Left kidney (tissue), 8 donors: ENCODE measurements at places on chromosomes 12 and 14. TPM values are rescaled to one million over a fixed set of nuclear protein-coding genes. Genes with fewer than 3 reads are reported as not detected.
A peak's percentile ranks its signal among the peaks of the same experiment; 100 is the strongest.

DNA sequence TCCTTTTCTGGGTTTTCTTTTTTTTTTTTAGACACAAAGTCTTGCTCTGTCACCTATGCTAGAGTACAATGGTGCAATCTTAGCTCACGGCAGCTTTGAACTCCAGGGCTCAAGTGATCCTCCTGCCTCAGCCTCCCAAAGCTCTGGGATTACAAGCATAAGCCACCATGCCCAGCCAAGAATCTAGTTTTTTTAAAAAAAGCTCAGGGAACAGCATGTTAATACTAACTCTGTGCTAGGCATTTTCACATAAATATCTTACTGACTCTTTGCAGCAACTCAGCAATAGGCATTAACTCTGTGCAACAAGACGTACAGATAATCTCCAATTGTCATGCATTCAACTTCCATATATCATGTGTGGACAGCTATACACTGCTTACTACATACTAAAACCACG is 97.4 kb downstream of the LLPH start:
- DNase-seq: no peak

- DNase-seq: no peak
These were observed 106.2 kb downstream of the NT5DC3 start for GRCh38 chr12:103734863-103735262.

DNA sequence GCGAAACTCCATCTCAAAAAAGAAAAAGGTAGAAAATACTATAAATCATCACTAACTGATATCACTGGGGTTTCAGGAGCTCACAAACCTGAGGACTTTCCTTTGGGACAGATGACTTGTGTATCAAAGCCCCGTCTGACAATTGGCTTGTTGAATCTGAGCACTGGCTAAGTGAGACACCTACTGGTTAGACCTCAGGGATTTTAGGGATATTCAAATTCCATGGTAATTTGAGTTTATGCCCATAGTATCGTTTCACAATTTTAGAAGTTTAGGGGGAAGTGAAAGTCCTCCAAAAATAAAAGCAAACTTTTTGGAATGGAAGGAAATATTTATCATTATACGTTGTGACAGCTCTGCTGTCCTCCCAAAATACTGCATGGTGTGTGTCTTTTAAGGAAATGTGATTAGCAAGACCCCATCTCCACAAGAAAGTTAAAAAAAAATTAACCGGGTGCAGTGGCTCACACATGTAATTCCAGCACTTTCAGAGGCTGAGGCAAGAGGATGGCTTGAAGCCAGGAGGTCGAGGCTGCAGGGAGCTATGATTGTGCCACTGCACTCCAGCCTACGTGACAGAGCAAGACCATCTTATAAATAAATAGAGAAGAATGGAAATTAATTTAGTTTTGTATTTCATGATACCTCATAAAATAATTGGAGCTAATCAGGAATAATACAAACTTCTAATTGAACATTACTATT is 49.2 kb downstream of the FBXL14 start:
- no peak for DNase-seq

DNA sequence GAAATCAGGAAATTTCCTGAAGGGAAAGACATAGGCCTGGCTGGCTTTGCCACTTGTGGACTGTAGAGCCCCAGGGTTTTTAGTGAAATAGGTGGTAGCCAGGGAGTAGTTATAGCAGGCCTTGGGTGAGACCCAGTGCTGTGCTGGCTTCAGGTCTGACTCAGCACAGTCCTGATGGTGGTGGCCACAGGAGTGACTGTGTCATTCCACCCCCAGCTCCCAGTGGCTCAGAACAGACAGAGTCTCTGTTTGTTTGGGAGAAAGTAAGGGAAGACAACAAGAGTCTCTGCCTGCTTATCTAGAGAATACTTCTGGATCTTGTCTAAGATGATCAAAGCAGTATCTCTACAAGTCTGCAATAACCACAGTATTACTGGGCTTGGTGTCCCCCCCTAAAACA is 27.5 kb upstream of the OR6J1 start:
- no peak for DNase-seq

DNA sequence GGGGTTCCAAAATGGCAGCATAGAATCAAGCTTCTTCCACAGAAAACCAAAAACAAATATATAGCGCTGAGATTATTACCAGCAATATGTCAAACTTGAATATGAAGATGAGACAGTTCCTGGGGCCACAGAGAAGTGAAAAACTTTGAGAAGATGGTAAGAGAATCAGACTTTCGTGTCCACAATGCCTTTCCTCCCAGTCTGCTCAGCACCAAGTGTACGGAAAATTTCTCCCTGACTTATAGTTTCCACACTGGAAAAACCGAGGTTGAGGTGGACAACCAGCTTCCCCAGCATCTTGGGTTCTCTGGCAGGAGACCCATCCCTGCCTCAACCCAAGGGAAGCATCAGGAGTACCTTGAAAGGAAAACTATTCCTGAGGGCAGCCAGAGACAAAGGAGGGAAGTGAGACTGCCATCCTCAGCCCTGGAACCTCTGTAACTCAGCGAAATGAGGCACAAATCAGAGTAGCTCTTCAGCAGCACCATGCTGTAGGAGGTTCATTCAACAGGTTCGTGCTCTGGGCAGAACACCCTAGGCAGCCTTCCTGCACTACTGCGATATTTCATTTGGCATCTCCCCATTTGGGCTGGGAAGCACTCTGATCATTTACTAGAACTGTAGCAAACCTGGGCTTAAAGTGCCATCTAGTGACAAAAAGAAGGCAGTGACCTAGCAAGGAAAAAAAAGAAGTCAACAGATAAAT is 52.4 kb upstream of the CAPRIN2 start:
- DNase-seq: peak; percentile 53

DNA sequence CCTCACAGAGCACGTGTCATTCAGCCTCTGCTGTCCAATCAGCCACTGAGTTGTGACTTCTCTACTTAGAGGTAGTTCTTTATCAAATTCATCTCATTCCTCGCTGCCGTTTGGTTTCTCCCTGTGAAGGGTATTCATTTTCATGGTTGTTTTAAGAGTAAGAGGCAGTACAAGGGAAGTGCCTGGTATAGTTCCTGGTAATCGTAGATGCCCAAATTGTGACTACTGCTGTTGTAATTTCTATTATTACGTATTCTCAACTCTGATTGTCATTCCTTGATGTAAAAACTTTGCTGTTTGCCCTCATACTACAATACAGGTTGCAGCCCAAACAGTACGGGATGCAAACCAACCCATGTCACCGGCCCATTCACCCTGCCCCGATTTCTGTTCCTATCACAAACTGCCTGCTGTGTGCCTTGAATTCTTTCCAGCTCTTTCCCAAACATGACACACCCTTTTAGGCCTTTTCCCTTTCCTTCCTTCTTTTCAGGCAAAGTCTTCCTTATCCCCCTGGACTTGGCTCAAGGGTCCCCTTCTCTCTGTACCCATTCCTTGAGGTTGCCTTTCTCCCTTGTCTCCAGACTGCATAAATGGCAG is 93.0 kb downstream of the SLC25A47 start:
- no peak for DNase-seq

GRCh38 chr12:77384941-77385340 is 319.6 kb upstream of the E2F7 start:
- DNase-seq: no peak

DNA sequence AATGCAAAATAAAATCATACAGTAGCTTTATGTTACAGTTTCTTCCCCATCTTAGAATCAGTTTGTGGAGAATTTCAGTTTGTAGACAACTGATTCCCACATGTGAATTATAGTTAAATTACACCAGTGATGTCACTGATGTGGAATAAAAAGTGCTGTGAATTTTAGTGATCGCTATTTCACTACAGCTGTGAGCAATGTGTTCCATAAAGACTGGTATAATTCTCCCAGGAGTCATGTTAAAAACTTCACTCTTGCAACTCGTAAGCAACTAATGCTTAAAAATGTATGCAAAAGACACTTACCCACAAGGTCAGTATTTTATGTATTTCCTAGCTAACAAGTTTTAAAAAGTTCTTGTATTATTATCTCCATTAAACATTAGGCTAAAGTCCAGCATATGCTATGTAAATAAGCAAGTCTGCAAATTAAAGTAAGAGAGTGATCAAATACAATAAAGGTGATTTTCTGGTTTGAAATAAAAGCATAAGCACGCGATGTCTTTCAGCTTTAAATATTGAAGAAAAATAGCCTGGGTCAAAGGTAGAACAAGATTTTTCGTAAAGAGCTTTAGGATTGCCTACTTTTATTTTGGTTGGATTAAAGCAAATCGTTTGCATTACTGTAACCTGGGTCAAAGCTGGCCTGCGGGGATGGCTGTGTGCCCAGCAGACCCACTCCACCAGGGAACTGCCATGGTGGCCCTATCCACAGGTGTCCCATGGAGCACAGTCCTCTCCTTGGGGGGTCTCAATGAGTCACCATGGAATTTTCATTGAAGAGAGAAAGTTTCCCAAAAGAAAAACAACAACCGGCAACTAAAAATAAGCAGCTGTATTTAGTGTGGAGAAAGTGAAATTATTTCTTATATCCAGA is 12.7 kb upstream of the LRIG3 start:
- DNase-seq: no peak

The USP44 gene
- 2.4 TPM for polyA plus RNA-seq

The TMEM52B gene
- polyA plus RNA-seq: 147 TPM

The SLCO1C1 gene
- polyA plus RNA-seq: 0.65 TPM

The KLC1 gene
- 138 TPM for polyA plus RNA-seq

The KRT74 gene
- not detected for polyA plus RNA-seq
